ENCODE measurements at places on chromosomes 1 and 21. TPM values are rescaled to one million over a fixed set of nuclear protein-coding genes. Genes with fewer than 3 reads are reported as not detected.

DNA sequence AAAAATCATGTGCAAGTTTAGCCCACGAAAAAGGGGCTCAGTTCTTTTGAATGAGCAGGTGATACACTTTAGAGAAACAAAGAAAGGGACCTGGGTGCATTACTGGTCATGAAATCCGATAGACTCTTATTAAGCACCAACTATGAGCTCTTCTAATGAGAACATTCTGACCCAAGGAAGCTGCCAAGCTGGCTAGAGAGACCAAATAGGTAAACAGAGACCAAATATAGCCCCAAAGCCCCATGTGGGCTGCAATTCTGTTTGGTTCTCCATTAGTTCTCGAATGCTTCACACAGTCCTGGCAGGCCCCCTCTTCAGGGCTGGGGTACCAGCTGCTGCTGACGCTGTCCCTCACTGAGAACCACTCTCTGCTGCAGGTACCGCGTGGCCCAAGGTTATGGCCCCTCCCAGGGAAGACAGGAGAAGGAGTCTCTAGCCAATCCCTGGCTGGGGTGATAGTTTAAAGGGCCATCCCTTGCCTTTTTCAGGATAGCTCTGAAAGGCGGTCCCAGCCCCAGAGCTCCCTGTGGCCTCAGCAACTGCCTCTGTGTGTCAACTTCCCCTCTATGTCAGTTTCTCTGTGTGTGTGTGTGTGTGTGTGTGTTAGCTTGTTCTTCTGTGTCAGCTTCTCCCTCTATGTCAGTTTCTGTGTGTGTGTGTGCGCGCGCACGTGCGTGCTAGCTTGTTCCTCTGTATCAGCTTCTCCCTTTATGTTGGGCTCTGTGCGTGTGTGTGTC lies 7.1 kb upstream of the UBXN10 start:
- no peak for DNase-seq

DNA sequence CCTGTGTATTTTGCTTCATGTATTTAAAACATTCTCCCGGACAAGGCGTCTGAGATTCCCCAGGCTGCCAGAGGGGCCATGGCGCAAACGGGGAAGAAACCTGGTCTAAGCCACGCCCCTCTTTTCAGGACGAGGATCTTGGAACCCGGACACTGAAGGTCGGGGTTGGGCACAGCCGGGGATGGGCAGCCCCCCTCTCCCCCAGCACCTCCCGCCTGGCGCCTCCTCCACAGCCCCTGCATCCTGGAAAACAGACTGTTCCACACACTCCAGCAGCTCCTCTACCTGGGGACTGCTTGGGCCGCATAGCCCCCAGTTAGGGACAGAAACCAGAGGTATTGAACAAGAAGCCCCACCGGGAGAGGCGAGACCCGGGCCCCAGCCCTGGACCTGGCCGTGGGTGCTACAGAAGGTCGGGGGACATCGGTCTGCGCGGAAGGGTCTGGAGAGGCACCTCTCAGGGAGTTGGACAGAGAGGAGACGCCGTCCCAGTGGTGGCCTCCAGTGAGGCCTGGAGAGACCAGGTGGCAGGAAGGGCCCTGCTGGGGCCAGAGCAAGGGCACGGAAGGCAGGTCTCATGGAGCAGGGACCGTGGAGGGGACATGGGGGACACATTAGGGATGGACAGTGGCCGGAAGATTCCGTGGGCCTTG lies 5.4 kb downstream of the TP73 start:
- DNase-seq: no peak

- DNase-seq: no peak
Observed at GRCh38 chr1:55055084-55055882, 15.9 kb downstream of the PCSK9 start.

GRCh38 chr1:26853156-26853555 lies 9.8 kb upstream of the SFN start:
- DNase-seq: peak; percentile 92

DNA sequence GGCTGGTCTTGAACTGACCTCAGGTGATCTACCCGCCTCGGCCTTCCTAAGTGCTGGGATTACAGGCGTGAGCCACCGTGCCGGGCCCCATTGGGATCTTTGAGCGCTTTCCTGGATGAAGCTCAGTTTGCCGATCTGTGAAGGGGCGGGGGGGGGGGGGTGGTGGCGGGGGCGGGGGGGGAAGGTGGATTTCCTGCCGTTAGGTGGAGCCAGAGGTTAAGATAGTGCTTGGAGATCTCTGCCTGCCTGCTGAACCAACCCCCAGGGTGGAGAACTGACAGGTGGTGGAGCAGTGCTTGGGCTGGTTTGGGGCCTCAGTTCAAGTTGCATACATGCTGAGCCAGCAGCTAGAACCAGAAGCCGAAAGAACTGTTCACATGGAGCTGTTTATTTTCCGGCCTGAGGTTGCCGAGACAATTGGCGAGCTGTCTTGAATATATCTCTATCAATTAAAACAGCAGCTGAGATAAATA lies 1.7 kb downstream of the TMCC2 start:
- DNase-seq: peak; percentile 75

GRCh38 chr1:240610636-240611035 lies 1.3 kb downstream of the GREM2 start:
- no peak for DNase-seq

- no peak for DNase-seq
Observed at GRCh38 chr1:185933580-185933979, 199.4 kb downstream of the HMCN1 start.

- no peak for DNase-seq
Observed at GRCh38 chr1:202568826-202569225, 141.4 kb downstream of the SYT2 start.

DNA sequence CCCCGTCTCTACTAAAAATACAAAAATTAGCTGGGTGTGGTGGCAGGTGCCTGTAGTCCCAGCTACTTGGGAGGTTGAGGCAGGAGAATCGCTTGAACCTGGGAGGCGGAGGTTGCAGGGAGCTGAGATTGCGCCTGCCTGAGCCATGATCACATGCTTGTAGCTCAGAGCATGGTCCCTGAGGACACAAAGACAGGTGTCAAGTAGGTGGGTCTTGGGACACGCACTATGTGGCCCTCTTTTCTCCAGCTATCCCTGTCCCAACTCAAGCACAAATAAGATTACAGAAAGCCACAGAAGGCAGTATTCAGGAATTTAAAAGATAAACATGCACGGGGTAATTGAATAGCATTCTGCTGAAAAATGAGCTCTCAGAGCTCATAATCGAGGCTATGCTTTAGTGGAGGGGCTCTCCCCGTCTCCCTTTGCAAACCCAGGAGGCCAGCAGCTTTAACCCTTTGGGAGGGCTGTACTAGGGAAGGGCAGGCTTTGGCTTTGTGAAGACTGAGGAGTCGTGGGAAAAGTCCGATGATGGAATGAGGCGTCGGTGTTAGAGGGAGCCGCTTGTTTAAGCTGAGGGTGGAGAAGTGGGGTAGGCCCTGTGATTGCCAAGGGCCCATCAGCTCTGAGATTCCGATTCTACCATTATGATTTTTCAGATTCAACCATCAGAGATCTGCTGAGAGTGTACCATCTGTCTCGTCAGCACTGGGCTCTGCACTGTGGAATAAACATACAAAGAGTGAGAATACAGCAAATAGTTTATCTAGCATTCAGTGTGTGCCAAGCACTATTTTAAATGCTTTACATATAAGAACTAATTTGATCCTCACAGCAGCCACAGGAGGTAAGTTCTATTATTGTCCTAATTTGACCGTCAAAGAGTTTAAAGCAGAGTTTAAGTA lies 59.7 kb upstream of the CD34 start:
- DNase-seq: no peak

- DNase-seq: no peak
Observed at GRCh38 chr1:156423422-156424352, 54.7 kb downstream of the RHBG start.

DNA sequence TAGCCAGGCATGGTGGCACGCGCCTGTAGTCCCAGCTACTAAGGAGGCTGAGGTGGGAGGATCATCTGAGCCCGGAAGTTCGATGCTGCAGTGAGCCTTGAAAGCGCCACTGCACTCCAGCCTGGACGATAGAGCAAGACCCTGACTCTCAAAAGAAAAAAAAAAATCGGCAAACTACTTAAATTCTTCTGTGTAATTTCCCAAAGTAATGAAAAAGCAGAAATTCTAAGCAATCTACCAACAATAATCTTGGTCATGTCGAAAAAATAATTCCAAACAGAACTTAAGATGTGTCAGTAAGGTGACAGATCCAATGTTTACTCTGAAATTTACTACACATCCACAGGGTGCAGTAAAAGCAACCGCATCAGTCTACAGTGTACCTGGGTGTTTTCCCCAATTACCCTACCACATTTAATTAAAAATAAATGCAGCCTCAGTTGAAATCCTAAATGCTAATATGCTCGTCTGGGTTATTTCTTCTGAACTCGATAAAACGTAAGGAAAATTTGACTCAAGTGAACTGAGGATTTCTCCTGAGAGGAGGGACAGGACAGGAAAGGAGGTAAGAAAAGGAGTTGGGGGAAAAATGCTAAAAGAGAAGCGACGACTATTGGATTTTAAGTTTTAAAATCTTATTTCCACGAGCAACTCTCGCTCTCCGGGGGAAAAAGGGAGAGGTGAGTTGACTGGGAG lies 801 bp downstream of the EPRS1 start:
- no peak for DNase-seq

DNA sequence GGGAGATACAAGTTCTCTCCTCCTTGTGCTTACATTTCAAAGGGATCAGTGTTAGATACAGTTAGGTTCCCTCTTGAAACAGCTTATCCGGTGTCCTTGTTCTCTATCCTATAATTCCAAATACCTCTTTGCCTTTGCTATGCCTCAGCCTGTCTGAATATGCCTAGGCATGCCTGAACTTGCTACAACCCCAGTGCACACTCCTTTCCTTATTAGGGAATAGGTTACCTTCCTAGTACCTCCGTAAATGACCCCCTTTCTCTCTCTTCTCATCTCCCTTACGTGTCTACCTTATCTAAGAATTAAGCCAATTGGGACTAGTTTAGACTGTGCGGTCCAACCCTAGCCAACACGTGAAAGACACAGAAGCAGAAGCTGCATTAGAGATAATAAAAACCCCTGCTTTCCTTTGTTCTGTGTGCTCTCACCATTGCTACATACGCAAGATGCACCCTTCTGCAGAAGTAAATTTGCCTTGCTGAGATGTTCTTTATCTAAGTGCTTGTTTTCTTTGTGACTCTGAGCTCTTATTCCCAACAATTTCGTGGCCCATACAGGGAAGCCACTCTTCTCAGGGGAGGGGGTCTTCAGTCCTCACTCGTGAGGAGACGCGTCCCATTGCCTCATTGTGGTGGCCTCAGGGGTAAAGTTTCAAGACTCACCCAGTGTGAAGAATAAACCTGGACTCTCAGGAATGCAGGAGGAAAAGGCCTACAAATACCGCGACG lies 802.1 kb downstream of the PLA2G4A start:
- no peak for DNase-seq

DNA sequence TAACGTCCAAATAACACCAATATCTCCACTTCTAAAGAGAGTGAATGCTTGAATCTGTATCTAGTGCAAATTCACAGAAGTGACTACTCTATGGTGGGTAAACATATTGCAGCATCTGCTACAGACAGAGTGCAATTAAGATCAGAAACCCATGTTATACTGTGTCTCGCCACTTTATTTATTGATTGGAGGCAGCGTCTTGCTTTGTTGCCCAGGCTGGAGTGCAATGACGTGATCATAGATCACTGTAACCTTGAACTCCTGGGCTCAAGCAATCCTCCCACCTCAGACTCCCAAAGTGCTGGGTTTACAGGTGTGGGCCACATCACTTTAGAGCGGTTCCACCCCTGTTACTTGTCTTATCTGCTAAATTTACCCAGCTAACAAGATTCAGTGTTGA lies 57.0 kb downstream of the HLCS start:
- DNase-seq: no peak

The ATAD3C gene
- total RNA-seq: not detected

The S100A16 gene
- 110 TPM for total RNA-seq

The CD247 gene
- 1.5 TPM for total RNA-seq
